ENCODE measurements at places on chromosomes 7 and 10.
A peak's percentile ranks its signal among the peaks of the same experiment; 100 is the strongest.

DNA sequence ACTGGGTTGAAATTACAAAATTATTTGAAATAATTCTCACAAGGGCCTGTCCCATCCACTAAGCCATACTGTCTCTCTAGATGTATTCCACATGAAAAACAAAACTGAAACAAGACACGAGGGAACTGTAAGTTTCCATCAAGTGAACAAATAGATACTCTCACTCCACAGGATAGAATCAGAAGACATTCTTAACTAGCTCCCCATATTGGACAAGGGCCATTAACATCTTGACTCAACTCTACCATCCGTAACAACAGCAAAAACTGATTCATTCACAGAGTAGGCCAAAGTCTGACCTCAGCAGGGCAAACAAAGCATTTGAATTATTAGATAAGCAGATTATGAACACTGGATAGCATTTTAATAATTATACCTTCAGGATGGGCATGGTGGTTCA is 29.1 kb downstream of the UBE2H start:
- DNase-seq, result no peak

DNA sequence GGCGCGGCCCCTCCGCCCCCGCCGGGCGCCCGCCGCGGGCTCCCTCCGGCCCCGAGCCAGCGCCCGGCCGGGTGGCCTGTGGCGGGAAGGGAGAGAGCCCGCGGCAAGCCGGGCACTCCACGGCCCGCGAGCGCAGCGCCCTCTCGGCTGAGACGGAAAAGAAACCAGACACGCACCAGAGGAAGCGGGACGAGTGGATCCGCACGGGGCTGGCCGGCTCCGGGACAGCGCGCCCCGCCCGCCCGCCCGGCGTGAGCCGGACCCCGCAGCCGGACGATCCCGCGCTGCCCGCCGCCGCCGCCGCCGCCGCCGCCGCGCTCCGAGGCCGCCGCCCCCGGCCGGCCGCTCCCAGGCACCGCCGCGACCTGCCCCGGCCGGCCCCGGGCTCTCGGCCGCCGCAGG is 300 bp downstream of the ARHGAP21 start:
- no peak for DNase-seq

- no peak for DNase-seq
Measured at GRCh38 chr7:47483604-47484273, 98.2 kb downstream of the TNS3 start.

DNA sequence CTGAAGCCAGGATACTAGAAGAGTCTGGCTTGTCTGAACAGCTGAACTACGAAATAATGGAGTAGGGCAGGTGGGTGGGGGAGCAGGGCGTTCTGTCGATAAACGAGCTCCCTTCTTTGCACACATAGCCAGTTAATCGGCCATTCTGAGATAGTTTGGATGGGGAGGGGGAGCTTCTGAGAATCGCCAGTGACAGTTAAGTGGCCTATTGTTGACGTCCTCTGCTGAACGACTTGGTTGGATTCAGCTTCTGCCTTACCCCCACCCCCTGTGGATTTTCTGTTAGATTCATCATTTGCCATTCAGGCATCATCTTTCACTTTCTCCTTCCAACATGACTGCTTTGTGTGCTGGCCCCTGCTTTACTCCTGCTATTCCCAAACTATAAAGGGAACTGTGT is 520 bp downstream of the CPA5 start:
- DNase-seq, result no peak

DNA sequence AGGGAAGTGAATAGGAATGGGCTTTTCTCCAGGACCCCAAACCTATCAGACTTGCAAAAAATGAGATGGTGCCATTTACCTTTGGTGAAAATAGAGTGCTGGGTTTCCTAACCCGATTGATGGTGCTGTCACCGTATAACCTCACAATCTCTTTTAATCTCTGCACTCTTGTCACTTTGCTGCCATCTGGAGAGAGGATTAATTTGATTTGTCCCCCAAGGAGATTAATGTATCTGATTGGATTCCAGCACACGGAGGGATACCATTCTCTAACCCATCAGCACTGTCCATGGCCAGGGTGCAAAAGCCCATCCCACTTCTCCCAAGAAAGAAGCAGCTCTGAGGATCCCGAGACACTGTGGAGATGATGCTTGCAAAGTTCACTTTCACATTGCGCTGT is 86.3 kb upstream of the NFE2L3 start:
- no peak for DNase-seq

GRCh38 chr7:116952635-116953371 is 498 bp upstream of the ST7 start:
- DNase-seq, result peak; percentile 32

DNA sequence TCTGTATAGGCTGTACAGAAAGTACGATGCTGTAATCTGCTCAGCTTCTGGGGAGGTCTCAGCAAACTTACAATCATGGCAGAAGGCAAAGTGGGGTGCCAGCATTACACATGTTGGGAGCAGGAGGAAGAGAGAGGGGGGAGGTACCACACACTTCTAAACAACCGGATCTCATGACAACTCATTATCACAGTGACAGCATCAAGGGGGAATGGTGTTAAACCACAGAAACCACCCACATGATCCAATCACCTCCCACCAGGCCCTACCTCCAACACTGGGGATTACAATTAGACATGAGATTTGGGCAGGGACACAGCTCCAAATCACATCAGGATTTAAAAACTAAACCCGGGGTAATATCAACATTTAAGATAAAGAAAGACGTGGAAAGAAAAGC is 468.8 kb upstream of the AUTS2 start:
- no peak for DNase-seq

All from C1 segment of cervical spinal cord (tissue), 14 donors.